ENCODE measurements at places on chromosomes 1 and 21. TPM values are rescaled to one million over a fixed set of nuclear protein-coding genes. Genes with fewer than 3 reads are reported as not detected.

GRCh38 chr1:38498686-38499085, 360.9 kb downstream of the RRAGC start:
- no peak for DNase-seq

- DNase-seq: no peak
These were observed 24.4 kb downstream of the LRRC71 start for GRCh38 chr1:156944848-156945247.

DNA sequence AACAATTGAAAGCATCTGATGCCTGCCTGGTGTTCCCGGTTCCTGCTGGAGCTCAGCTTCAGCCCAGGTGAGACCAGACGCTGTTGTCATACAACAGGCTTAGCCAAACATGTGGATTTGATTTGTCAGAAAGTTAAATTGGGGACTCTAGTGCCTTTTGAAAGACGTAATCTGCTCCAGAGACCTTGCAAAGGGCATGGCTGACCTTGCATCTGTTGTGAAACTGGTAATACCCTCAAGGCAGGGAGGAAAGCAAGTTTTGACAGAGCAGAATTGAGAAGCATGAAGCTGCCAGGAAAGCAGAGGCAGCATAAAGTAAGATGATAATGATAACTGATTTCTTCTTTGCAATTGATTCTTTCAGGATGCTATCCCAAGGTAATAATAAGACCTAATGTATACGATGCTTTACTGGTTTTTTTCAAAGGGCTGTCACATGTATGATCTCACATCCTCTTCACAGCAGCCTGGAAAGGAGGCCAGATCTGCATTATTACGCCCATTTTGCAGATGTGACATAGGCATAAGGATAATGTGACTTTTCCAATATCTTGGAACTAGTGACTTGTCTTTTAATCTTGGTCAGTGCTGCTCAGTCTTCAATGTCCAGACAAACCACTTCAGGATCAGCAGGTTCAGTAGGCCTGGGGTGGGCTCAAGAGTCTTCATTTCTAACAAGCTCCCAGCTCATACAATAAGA, 24.7 kb upstream of the CNN3 start:
- no peak for DNase-seq

Gene COL16A1
- 90.2 TPM for polyA plus RNA-seq

Gene PLEKHA6
- polyA plus RNA-seq: 12.4 TPM

Measured in hepatocyte (in vitro differentiated cells).